ENCODE measurements at places on chromosomes 12 and 14. TPM values are rescaled to one million over a fixed set of nuclear protein-coding genes. Genes with fewer than 3 reads are reported as not detected.

- no peak for DNase-seq
- no peaks in the 10 kb centered on the region for H3K27me3 ChIP-seq
- H3K27ac ChIP-seq, result no peak overlapping the region
- peaks cover 7% of the 10 kb centered on the region for H3K4me1 ChIP-seq
- H3K36me3 ChIP-seq, result peaks cover 24% of the 10 kb centered on the region
Measured at GRCh38 chr12:112967306-112967705, 11.0 kb upstream of the OAS2 start.

Gene TCL1A
- not detected for total RNA-seq

DNA sequence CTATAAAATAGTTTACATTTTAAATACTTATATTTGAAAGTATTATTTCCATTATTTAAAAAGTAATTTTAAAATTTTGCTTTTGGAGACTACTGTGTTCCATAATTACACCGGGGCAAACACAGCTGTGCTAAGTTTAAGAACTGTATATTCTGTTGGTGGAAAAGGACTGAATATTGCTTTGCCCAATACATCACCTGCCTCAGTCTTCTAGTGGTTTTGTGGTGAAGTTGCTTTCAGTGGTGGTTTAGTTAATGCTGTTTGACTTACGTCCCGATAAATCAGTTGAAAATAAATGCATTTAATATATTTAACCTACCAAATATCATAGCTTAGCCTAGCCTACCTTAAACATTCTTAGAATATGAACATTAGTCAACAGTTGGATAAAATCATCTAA lies 23.4 kb downstream of the FBXO34 start:
- H3K36me3 ChIP-seq, result peaks cover 2% of the 10 kb centered on the region
- DNase-seq, result no peak
- peaks cover 20% of the 10 kb centered on the region for H3K4me1 ChIP-seq
- H3K27me3 ChIP-seq, result no peaks in the 10 kb centered on the region

DNA sequence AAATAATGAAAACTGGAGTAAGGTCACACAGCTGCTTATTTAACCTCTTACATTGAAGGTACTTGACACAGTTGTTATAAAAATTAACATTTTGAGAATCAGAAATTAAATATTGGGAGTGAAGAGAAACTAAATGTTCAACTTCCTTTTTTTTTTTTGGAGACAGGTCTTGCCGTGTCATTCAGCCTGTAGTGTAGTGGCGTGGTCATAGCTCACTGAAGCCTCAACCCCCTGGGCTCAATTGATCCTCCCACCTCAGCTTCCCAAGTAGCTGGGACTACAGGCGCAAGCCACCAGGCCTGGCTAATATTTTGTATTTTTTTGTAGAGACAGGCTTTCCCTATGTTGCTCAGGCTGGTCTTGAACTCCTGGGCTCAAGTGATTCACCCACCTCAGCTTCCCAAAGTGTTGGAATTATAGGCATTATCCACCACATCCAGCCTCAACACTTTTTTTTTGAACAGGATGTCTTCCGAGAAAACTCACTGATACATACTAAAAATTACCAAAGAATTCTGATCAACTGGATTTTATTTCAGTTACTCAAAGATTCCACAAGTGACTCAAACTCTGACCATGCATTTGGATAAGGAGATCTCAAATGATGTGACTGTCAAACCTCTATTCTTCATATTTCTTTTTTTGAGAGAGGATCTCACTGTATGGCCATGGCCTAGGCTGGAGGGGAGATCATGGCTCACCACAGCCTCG lies 35.4 kb downstream of the SGPP1 start:
- DNase-seq, result no peak
- peaks cover 2% of the 10 kb centered on the region for H3K36me3 ChIP-seq
- no peak overlapping the region for H3K27ac ChIP-seq
- H3K27me3 ChIP-seq, result no peaks in the 10 kb centered on the region
- no peak overlapping the region for H3K4me3 ChIP-seq
- H3K4me1 ChIP-seq, result peaks cover 4% of the 10 kb centered on the region

GRCh38 chr14:68363843-68364767 lies 428.8 kb downstream of the ZFP36L1 start:
- H3K27ac ChIP-seq, result peak overlapping the region; percentile 82
- H3K36me3 ChIP-seq, result peaks cover 2% of the 10 kb centered on the region
- no peaks in the 10 kb centered on the region for H3K27me3 ChIP-seq

DNA sequence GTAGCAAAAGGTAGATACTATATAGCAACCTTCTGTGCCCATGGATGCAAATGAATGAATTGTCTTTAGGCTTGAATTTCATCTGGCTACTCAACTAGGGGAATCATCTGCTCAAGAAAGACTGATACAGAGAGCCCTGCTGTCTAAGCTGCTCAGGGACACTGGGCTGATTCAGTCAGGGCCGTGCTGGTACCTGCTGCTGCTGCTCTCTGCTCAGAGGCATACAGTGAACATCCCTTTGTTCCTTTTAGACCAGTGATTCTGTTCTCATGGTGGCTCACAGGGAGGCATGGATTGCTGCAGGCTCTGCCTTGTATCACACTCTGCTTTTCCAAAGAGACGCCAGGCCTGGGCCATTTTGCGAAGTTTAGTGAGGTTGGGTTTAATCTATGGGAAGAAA lies 14.1 kb downstream of the EIF2B2 start:
- peaks cover 12% of the 10 kb centered on the region for H3K36me3 ChIP-seq
- H3K27ac ChIP-seq, result no peak overlapping the region
- H3K4me3 ChIP-seq, result no peak overlapping the region
- DNase-seq, result no peak

DNA sequence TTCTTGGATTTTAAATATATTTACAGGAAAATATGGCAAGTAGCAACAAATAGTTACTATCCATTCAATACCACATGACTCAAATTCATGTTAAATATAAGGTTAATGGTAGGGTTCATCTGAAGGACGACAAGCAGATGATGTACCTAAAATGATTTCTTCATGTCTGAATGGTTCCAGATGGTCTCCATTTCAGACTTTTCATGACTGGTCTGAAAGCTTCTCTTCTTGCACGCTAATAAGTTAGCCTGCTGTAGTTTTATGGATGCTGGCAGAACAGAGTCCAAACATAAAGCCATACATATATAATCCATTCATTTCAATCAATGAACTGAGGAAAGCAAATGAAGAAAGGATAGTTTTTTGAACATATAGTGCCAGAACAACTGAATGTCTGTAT lies 257.0 kb upstream of the MGAT4C start:
- no peaks in the 10 kb centered on the region for H3K4me1 ChIP-seq
- H3K27me3 ChIP-seq, result no peaks in the 10 kb centered on the region
- no peak overlapping the region for H3K4me3 ChIP-seq
- no peak overlapping the region for H3K27ac ChIP-seq
- no peak for DNase-seq
- no peaks in the 10 kb centered on the region for H3K36me3 ChIP-seq

DNA sequence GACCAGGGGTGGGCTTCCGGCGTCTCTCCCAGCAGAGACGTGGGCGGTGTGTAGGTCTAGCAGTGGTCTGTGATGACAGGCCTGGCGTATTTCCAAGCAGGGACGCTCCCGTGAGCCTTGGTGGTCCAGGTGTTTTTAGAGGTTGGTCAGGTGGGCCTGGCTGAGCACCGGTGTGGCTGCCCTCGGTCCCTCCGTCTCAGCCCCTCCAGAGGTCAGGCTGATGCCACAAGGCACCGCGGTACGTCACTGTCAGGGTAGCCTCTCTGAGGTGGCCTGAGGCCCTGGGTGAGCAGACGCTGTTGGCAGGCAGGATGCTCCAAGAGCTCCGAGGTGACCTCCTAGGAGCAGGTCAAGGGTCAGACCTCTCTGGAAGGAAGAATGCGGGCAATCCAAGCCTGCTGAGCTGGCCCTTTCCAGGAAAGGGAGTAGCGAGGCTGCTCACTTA lies 13.6 kb downstream of the MTA1 start:
- H3K27me3 ChIP-seq, result no peaks in the 10 kb centered on the region
- no peaks in the 10 kb centered on the region for H3K36me3 ChIP-seq
- no peak overlapping the region for H3K27ac ChIP-seq
- H3K4me1 ChIP-seq, result peaks cover 13% of the 10 kb centered on the region

DNA sequence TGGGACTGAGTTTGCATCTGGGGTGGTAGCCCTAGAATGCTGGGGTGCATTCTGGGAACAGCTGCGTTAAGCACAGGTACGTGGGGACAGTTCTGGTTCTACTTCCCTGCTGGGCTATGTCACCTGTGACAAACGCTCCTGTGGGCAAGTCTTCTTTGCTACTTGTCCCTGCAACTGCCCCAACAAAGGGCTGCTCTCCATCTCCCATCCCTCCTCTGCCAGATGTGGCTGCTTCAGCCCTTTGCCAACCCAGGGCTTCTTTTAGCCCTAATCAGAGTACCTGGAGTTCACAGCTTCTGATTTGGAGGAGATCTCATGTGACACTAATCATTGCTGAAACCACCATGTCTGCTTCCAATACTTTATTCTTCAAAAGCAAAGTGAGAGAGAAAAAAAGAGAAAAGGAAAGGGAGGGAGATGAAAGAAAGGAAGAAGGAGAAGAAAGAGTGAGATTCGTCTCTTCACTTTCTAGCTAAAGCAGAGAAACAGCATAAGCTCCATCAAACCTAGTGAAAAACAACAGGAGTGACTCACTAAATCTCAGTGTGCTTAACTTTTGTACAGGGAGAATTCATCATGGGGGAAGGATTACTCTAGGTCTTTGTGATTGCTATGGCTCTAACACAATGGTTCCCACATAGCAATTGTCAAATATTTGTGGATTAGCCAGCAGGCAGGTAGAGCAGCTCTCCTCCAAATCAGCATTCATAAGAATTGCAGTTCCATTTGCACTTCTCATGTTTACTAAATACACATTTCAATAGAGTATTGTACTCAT lies 174.8 kb downstream of the LRIG3 start:
- DNase-seq, result no peak
- no peaks in the 10 kb centered on the region for H3K4me1 ChIP-seq
- H3K27me3 ChIP-seq, result no peaks in the 10 kb centered on the region

GRCh38 chr12:2384533-2385351 lies 332.0 kb downstream of the CACNA1C start:
- H3K27me3 ChIP-seq, result peaks cover 25% of the 10 kb centered on the region
- H3K4me1 ChIP-seq, result no peaks in the 10 kb centered on the region
- DNase-seq, result no peak
- H3K36me3 ChIP-seq, result no peaks in the 10 kb centered on the region
- no peak overlapping the region for H3K4me3 ChIP-seq

Gene PDE3A
- total RNA-seq, result 0.07 TPM

GRCh38 chr12:68374307-68374982 lies 42.3 kb upstream of the MDM1 start:
- H3K27ac ChIP-seq, result peak overlapping the region; percentile 93
- H3K27me3 ChIP-seq, result no peaks in the 10 kb centered on the region
- no peaks in the 10 kb centered on the region for H3K36me3 ChIP-seq
- H3K4me1 ChIP-seq, result peaks cover 30% of the 10 kb centered on the region
- H3K4me3 ChIP-seq, result peak overlapping the region; percentile 67

DNA sequence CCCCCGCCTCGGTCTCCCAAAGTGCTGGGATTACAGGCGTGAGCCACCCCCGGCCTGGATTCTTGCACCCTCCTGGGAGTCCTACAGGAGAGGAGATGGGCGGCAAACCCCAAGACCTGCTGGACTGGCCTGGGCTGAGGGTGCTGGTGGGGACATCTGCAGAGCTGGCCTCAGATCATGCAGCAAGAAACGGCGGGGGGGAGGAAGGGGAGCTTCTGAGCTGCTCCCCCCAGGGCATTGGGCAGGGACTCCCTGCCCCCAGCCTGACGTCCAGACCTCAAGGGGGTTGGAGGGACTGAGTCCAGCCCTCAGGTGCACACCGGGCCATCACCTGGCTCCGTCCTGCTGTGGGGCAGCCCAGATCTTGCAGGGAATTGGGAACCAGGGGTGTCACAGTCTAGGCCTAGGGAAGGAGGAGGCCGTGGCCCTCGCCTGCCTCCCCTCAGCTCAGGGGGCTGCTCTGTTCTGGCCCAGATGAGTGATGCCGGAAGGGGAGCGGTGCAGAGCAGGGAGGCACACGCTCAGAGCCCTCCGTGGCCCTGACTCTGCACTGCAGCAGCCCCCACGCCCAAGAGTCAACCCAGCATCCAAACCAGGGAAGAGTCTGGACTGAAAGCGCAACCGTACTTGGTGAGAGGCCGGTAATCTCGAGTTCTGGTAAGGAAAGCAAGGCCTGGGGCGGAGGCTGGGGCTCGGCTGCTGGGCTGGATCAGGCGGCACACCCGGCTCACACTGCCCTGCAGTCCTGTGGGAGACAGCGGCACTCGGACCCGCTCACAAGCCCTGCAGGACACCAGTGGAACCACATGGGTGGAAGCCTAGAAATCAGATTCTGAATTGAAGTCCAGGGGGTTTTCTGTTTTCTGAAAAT lies 8.9 kb upstream of the AMN start:
- no peaks in the 10 kb centered on the region for H3K36me3 ChIP-seq
- no peak overlapping the region for H3K27ac ChIP-seq
- DNase-seq, result no peak

- peak overlapping the region; percentile 73 for H3K4me3 ChIP-seq
- H3K4me1 ChIP-seq, result peaks cover 23% of the 10 kb centered on the region
- peaks cover 2% of the 10 kb centered on the region for H3K36me3 ChIP-seq
- H3K27me3 ChIP-seq, result peaks cover 7% of the 10 kb centered on the region
Measured at GRCh38 chr12:27807063-27807703, 27.1 kb upstream of the MANSC4 start.

DNA sequence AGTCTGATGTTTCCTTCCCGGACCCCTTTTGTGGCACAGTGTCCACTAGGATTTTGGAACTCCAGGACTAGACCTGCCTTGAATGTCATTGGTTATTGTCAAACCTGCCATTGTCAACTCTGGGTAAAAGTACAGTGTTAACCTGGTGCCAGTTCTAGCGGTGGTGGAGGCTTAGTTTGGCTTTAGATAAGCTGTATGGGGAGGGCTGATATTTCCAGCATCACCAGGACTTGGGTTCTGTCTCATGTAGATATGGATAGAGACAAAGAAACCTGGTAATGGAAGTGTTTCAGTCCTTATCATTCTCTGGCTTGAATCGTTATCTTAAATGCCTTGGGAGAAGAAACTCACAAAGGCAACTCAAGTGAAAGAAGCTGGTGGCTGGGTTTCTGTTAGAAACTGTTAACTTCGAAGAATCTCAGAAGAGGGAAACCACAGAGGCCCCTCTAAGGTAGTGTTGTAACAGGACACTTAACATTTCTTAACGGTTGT lies 10.6 kb downstream of the CHST11 start:
- H3K27ac ChIP-seq, result peak overlapping the region; percentile 73
- no peaks in the 10 kb centered on the region for H3K27me3 ChIP-seq
- DNase-seq, result no peak

DNA sequence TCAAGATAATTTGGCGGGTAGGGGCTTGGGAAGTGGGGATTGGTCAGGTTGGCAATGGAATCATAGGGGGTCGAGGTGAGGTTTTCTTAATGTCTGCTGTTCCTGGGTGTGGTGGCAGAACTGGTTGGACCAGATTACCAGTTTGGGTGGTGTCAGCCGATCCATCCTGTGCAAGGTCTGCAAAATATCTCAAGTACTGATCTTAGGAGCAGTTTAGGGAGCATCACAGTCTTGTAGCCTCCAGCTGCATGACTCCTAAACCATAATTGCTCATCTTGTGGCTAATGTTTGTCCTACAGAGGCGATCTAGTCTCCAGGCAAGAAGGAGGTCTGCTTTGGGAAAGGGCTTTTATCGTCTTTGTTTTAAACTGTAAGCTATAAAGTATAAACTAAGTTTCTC lies 868.4 kb downstream of the DIO2 start:
- no peak overlapping the region for H3K4me3 ChIP-seq
- no peaks in the 10 kb centered on the region for H3K27me3 ChIP-seq
- H3K36me3 ChIP-seq, result no peaks in the 10 kb centered on the region
- DNase-seq, result no peak
- no peak overlapping the region for H3K27ac ChIP-seq
- H3K4me1 ChIP-seq, result no peaks in the 10 kb centered on the region

Gene TMEM119
- 3.9 TPM for total RNA-seq

- no peak overlapping the region for H3K27ac ChIP-seq
- DNase-seq, result no peak
- H3K36me3 ChIP-seq, result peaks cover 2% of the 10 kb centered on the region
- H3K4me3 ChIP-seq, result no peak overlapping the region
- H3K27me3 ChIP-seq, result peaks cover 49% of the 10 kb centered on the region
- H3K4me1 ChIP-seq, result no peaks in the 10 kb centered on the region
Measured at GRCh38 chr12:6026998-6027397, 81.9 kb upstream of the ANO2 start.

Gene AHNAK2
- total RNA-seq, result not detected

Measured in T-helper 17 cell (primary cell).